Activated naive CD8-positive, alpha-beta T cell treated with anti-CD3 and anti-CD28 coated beads, Interleukin-2, amount 50 U/mL, for 24 hours (primary cell): ENCODE measurements at places on chromosomes 13 and 19.

DNA sequence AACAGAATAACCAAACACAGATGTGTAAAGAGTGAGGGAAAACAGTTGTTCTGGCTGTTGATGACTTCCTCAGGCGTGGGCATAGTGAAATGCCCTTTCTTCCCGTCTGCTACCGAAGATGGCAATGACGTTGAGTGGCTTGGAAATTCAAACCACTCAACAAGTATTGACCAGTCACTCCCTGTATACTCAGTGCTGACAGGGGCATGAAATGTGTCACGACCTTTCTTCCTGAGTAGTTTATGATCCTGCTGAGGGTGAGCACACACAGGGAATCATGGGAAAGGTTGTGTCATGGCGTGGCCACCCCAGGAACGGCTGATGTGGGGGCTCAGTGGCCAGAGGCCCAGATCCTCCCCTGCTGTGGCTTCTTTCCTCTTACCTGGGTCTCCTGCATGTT is 87.8 kb upstream of the C1QTNF9B start:
- no peak for DNase-seq

DNA sequence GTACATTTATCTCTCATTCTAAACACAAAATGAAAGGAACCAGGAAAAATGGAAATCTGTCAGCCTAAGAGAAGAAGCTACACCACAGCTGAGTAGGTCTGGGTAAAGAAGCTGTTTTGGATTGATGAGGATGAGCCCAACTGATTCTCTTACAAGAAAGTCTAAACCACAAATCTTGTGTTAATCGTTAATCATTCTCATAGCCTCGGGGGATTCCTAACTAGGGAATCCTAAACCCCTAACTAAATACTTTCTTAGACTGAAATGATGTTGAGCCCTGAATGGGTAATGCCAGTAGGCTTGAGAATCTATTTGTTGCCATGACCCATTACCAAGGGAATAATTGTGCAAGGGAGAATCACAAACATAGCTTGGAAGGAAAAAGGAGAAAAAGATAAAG is 327.5 kb upstream of the SPRY2 start:
- DNase-seq = no peak

DNA sequence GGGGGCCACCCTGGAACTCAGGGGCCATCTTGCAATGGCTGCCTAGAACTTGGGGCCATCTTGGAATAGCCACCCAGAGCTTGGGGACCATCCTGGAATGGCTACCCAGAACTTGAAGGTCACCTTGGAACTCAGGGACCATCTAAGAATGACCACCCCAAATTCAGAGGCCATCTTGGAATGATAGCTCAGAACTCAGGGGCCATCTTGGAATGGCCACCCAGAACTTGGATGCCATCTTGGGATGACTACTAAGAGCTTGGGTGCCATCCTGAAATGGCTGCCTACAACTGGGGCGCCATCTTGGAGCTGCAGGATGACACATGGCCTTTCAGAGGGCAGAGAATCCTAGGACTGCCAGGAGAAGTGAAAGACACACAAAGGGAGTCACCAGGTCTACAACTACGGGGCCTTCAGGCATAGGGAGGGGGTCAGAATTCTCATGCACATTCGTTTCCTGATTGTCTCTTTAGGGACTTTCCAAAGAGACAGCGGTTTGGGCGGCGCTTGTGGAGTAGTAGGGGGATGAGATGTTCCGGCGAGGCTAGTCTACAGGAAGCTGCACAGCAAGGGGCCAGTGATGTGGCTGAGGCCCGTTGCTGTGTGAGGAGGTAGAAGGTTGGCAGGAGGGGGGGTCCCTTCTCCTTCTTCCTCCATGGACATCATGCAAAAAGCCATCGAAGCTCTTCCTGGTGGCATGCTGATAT is 125.0 kb downstream of the IER2 start:
- DNase-seq = no peak

GRCh38 chr13:27276188-27276587 is 5.6 kb downstream of the RASL11A start:
- DNase-seq = no peak

DNA sequence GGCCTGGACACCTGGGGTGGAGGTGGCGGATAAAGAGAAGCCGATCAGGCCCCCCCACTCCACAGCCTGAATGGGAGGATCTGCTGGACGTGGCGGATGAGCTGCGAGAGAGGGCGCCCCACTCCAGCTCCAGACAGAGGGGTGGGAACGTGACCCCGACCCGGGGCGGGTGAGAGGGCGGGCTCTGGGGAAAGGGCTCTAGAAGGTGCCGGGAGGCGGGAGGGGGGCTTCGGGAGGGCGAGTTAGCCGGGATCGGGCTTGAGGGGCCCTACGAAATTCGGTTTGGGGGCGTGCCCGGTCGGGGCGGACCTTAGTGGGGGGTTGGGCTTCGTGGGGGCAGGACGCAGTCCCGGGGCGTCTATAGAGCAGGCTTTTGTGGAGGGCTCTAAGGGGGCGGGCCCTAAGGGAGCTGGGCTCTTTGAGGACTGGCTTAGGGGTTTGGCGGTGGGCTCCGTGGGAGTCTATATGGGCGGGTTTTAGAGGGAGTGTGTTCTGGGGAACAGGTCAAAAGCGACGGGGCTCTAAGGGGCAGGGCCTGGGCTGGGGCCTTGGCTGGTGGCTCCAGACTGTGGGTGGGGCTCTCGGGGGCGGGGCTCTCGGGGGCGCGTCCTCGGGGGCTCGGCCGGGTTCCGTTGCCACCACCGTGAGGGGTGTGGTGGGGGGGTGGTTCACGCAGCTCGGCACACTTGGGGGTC is 4.1 kb upstream of the NANOS3 start:
- DNase-seq = peak; percentile 47

DNA sequence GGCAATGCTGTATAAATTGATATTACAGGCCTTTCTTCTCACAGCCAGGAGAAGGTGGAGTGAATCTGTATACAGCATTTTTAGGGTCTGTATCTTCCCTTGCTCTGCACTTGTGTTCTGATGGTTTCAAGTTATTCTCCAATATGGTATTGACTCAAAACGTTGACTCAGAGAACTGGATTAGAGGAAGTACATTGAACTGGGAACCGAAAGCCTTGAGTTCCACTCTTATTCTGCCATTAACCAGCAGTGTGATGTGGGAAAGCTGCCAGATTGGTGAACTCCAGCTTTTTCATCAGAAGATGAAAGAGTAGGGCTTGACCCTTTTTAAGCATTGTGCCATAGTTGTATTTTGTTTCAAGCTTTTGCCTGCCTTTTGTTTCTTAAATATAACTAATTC is 167.7 kb downstream of the SPRY2 start:
- DNase-seq = no peak

- DNase-seq = no peak
Measured at GRCh38 chr13:93304868-93305613, 78.4 kb downstream of the GPC6 start.

- DNase-seq = no peak
Measured at GRCh38 chr19:48614436-48615230, at the start of gene FAM83E. Gene FAM83E, minus strand, starts transcription at chr19:48615076. Its CDS starts 1,704 bp downstream, at chr19:48613372.

DNA sequence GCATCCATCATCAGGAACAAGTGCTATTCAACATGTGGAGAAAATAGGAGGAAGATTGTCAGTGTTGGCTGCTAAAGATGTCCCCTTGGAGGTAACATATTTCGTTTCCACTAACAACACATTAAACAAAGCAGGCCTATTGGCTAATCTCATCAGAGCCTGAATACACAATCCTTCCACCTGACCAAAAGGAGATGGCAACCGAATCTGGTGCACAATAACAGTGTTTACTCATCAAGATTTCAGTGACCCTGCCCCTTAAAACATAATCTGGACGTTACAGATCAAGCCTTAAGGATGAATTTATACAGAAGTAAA is 582.5 kb downstream of the EFNB2 start:
- no peak for DNase-seq

DNA sequence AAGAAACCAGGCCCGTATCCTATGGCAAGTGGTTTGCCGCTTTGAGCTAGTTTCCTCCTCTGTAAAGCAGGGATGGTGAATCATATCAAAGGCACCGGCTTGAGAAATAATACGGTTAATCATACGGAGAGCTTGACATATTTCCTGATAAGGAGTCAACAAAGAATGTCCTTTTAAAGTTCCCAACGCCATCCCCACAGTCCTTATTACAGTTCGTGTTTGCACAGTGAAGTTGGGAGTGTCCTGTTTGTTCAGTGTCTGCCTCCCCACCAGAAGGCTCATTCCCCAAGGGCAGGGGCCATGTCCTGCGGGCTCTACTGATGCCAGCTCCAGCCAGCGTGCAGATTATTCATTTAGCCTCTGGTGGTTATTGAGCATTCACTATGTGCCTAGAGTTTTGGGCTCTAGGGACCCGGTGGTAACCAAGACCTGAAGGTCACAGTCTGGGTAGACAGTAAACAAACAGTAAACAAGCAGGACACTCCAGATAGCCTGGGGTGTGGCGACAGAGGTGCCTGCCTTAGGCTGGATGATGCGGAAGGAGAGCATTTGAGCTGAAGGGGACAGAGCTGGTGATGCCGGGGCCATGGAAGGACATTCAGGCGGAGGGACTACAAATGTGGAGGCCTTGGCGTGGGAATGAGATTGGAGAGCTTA is 6.3 kb downstream of the GRAMD1A start:
- no peak for DNase-seq

DNA sequence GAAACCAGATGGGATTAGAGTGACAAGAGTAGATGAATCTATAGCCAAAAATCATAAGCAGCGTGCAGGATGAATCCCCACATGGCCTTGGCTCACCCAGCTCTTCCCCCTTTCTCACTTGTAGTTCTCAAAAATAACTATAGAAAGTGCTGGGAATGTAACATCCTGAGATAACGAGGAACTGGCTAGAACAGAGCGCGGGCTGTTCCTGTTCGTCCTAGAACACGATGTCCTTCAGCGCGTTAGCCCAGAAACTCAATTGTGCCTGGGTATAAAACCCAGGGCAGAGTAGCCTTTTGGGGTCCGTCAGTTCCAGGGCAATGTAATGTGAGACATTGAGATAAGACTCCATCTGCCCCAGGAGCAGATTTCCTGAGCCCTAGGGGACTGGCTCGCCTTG is 326.2 kb downstream of the TSHZ3 start:
- no peak for DNase-seq

DNA sequence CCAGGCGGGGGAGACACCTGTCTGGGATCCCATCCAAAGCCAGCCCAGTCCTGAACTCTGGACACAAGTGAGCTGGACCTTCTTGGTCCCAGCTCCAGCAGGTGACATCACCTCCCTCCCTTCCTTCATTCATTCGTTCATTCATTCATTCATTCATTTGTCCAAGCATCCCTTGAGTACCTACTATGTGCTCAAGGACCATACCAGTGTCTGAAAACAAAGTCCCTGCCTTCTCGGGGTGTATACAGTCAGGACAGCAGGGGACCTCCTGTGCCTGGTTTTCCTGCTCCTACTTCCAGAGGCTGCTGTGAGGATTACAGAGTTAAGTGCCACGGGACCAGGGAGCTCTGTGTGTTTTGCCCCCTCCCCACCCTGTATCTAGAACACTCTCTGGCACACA is 14.0 kb downstream of the ACER1 start:
- no peak for DNase-seq

GRCh38 chr13:112983428-112984196 is 14.6 kb downstream of the MCF2L start:
- DNase-seq = no peak

DNA sequence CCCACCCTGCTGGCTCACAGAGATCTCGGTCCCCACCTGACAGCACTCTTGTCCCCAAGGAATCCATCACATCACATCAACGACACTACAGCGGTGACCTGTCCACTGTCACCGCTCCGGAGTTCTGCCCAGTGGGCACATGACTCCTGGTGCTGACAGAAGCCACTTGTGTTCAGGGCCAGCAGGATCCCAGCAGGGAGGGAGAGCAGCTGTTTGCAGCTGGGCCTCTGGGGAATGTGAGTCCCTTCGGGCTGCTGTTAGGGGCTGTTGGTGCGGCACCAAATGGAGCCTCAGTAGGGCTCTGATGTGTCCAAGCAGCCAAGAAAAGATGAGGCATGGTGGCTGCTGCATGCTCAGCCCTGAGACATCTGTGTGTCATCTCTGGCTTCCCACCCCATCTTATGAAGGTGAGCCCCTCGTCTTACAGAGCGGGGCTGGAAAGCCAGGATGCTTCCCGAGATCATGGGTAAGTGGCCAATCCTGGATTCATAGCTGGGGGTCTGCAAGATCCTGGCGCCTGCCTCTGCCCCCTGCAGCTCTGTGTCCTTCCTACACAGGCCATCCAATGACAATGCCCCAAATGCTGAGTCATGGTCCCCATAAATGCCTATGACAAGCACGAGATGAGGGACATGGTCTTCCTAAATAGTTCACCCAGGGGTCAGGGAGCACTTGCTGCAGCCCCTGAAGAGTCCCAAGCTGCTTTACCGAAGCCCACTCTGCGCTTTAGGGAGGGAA is 56.0 kb downstream of the F2RL3 start:
- no peak for DNase-seq

- DNase-seq = no peak
Measured at GRCh38 chr13:60727140-60727539, 330.1 kb downstream of the TDRD3 start.

- DNase-seq = no peak
Measured at GRCh38 chr13:76474356-76474755, 411.8 kb downstream of the KCTD12 start.

GRCh38 chr13:37270226-37271001 is 164.9 kb upstream of the CSNK1A1L start:
- DNase-seq = no peak

DNA sequence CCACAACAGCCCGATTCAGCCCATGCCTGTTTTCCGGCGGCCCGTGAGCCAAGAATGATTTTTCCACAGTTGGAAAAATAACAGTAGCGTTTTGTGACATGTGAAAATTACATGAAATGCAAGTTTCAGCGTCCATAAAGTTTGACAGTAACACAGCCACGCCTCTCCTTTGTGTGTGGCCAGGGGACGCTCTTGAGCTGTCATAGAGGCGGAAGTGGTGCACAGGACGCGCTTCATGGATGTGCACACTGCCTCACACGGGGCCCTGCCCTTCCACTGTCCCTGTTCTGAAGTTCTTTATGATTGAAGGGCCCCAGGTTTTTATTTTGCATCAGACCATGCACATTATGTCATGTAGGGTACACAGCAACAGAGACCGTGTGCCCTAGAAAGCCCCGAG is 12.4 kb upstream of the ELAVL1 start:
- peak; percentile 31 for DNase-seq

GRCh38 chr19:40279120-40279551 is 6.0 kb downstream of the AKT2 start:
- no peak for DNase-seq

- no peak for DNase-seq
Measured at GRCh38 chr13:22925881-22926747, 254.7 kb upstream of the SGCG start.

GRCh38 chr13:30816736-30817135 is 81.4 kb downstream of the ALOX5AP start:
- DNase-seq = no peak

DNA sequence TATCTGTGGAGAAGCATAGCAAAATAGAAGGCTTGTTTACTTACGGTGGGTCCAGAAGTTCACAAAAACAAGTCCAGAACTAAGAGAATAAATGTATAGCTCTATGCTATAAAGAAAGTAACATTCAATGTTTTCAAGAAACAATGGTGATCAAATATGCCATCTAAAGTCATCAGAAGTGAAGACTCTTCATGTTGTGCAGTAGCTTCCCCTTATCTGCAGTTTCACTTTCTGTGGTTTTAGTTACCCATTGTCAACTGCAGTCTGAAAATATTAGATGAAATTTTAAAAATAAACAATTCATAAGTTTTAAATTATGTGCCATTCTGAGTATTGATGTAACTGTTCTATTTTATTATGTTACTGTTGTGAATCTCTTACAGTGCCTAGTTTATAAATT is 72.5 kb downstream of the EDNRB start:
- no peak for DNase-seq
